ENCODE measurements at places on chromosomes 5 and 9. TPM values are rescaled to one million over a fixed set of nuclear protein-coding genes. Genes with fewer than 3 reads are reported as not detected.

DNA sequence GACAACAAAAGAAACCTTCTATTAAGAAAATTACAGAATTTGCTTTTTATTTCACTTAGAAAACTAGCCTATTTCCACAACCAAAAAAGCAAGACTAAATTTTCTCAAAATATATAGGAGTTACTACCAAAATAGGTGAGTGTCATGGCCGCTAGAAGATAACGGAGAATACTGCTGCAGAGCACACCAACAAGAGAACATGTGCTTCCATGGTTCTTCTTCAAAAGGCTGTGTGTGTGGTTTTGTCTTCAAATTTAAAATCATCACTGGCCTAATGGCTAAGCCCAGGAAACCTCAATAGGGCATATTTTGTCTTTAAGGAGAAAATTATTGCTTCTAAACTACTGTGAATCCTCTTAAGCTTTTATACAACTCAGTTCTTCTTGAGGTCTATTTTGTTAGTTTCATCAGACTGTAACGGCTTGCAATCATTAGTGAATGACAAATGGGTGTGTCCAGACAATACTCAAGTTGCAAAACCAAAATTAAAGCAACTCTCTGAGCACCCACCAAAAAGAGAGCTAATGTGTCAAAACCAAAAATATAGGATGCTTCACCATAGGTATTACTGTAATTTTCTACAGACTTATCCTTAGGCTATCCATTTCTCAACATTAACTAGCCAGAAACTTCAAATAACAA, 3.3 kb downstream of the SETX start:
- no peak for DNase-seq

DNA sequence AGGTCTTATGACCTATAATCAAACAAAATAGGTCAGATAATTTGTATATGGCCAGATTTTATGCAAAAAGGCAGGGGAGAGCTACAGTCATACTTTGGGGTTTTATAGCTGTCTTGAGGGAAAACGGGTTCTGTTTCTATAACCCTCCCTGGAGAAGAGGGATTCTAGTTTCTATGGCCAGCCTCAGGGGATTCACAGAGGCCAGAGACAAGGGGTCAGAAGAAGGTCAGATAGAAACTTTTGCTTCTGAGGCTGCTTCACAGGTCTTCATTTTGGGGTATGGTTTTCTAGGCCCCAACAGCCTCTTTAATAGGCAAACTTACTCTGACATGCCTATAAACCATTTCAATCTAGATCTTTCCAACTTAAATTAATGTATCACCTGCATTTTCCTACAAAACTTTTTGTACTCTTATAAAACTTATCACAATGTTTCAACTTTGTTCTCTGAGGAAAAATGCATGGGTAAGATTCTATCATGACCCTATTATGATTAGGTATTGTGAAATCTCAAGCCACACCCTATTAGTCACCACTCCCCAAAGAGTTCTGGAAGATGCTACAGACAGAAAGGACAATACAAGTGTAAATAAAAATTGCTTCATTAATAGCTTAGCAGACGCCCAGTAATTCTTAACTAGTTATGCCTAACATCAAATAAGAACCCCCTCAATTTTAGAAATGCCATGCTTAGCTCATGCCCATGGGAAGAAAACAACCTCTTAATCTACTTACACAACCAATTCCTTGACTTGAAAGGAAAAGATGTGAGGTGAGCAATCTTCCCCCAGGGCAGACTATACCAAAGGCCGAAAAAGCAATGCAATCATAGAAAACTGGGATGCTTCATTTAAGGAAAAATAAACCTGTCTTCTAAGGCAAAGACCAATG, 396.6 kb downstream of the TLR4 start:
- DNase-seq = no peak

- DNase-seq = no peak
Measured at GRCh38 chr5:73367650-73368049, 80.9 kb downstream of the FOXD1 start.

- DNase-seq = no peak
Measured at GRCh38 chr5:6195711-6196358, 182.5 kb downstream of the MED10 start.

- DNase-seq = no peak
Measured at GRCh38 chr5:36686881-36687280, 80.5 kb downstream of the SLC1A3 start.

GRCh38 chr5:133458435-133458834, 153.9 kb downstream of the FSTL4 start:
- no peak for DNase-seq

DNA sequence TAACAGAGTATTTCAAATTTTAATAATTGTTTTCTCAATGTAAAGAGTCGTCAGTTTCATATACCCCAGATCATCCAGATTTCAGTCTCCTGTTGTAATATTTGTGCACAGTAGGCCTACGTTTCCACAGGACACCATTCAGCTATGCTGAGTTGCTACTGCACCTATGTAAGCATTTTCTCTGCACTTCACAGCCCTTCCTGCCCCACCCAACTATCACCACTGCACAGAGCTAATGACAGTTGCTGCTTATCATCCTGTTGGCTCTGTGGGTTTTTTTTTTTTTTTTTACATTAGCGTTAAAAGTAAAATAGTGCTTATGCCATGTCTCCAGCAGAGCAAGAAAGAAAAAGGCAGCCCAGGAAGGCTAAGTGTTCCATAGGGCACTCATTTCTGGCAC, 5.9 kb upstream of the PRKACG start:
- DNase-seq = no peak

DNA sequence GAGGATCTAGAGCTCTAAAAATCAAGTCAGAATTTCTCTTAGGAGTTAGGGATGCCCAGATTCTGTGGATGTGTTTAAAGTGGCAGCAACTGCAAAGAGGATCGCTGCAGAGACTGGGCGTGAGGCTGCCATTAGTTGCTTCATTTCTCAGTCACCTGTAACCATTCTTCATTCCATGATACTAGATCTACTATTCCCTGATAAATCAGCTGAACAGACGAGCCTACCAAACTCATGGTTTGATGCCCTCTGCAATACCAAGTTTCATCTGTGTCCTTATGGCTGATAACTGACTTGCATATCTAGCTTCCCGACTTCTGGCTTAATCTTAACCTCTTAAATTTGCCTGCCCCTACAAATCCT, 33.3 kb downstream of the UBE2R2 start:
- peak; percentile 34 for DNase-seq

GRCh38 chr9:128192601-128193371, 1.4 kb upstream of the CIZ1 start:
- DNase-seq = peak; percentile 86

DNA sequence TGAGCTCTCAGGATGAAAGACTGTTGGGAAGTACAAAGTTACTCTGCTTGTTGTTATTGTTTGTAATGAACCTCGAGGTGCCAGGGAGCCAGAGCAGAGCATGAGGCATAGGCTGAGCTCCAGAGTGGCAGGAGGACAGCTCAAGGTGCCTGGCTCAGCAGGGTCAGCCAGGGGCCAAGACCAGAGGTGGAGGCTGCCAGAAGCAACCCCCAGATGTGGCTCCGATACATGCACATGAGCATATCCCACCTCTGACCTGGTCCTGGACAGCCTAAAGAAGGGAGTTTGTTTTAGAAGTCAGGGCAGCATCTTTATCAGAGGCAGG, 105.6 kb downstream of the PSD2 start:
- no peak for DNase-seq

GRCh38 chr9:135255033-135255840, 167.8 kb downstream of the OLFM1 start:
- no peak for DNase-seq

DNA sequence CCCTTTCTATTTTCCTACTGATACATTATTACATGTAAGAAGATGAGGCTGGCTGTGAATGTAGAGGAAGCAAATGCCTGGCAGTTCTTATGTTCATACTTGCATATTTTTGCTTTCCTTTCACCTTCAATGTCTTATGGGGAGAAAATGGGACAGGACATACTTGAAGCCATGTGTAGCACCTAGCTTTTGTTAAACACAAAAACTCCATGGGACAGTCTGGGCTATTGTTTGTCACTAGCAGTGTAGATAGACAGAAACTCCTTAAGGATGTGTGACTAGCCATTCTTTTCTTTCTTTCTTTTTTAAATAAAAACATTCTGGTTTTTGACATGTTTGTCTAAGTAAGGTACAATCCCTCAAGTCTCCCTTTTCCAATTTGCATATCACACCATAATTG, 122.7 kb downstream of the ARL15 start:
- DNase-seq = no peak

DNA sequence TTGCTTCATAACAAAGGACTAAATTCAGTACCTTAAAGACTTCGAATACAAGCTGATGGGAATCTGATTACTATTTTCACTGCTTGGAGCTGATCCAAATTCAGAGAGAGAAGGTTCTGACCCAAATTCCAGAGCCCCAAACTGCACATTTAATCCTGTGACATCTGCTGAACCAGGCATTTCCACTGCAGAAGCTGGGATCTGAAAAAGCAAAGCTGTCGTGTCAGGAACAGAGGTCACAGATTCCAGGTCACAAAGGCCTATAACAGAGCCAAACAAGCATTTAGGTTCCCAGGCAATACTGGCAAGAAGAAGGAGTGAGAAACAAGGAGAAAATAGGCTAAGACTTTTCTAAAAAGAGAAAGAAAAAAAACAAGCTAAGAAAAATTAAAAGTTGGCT, 105.3 kb downstream of the UBAP2 start:
- no peak for DNase-seq

- DNase-seq = no peak
Measured at GRCh38 chr5:61617995-61618525, 286.0 kb downstream of the ZSWIM6 start.

DNA sequence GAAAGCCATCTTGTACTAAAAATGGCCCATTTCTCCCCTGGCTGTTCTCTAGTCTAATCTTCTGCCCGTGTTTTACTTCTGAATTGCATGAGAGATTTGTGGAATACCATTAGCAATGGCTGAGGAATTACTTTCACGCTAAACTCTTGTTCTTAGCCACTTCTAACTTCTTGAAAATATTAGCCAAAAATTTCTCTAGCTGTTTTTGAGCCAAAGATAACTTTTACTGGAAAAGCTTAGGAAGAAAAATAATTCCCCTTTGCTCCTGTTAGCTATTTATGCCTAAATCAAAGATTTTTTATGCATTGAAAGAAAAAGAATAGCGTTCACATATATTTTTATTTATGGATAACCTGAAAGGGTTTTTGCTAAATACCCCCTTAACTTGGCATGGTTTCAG, 287.8 kb downstream of the MTRR start:
- no peak for DNase-seq

- no peak for DNase-seq
Measured at GRCh38 chr5:30968971-30969370, 224.5 kb upstream of the CDH6 start.

DNA sequence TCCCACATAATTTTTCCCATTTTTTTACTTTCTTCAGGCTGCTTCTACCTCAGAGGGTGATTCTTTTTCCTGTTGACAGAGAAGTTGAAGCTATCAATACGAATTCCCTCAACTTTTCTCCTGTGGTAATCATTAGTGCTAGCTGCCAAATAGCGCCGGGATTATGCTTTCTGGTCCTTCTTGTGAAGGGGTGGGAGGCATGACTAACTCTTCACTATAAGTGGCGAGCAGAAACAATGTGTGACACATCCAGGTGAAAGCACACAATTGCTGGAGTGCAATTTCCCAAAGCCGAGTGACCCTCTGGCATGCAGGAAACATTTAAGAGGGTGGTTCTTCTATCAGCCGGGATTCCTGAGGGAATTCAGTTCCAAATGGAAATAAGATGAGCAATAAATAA, 56.0 kb downstream of the TRPC7 start:
- DNase-seq = no peak

- no peak for DNase-seq
Measured at GRCh38 chr9:35426627-35427026, 63.3 kb upstream of the RUSC2 start.

- no peak for DNase-seq
Measured at GRCh38 chr5:93675460-93676450, 65.6 kb downstream of the POU5F2 start.

- no peak for DNase-seq
Measured at GRCh38 chr5:174775081-174775480, 50.7 kb downstream of the MSX2 start.

The FEM1C gene
- 26.0 TPM for total RNA-seq

The IFNE gene
- not detected for total RNA-seq

The GDA gene
- not detected for total RNA-seq

The PIGO gene
- 9.0 TPM for total RNA-seq

The MEIKIN gene
- not detected for total RNA-seq

The SELENOP gene
- total RNA-seq = 161 TPM

The C6 gene
- 54.4 TPM for total RNA-seq

The PTGR1 gene
- 38.8 TPM for total RNA-seq

The OTP gene
- total RNA-seq = not detected

Data from right atrium auricular region (tissue), 2 donors.